Activated CD4-positive, alpha-beta T cell treated with anti-CD3 and anti-CD28 coated beads for 1 hour (primary cell): ENCODE measurements at places on chromosomes 5 and 9.

- no peak for DNase-seq
Measured at GRCh38 chr9:114275246-114276004, 47.5 kb upstream of the ORM1 start.

GRCh38 chr9:100459963-100460362 is 13.0 kb upstream of the TMEFF1 start:
- no peak for DNase-seq

- no peak for DNase-seq
Measured at GRCh38 chr5:139277171-139277570, 16.4 kb upstream of the MATR3 start.

DNA sequence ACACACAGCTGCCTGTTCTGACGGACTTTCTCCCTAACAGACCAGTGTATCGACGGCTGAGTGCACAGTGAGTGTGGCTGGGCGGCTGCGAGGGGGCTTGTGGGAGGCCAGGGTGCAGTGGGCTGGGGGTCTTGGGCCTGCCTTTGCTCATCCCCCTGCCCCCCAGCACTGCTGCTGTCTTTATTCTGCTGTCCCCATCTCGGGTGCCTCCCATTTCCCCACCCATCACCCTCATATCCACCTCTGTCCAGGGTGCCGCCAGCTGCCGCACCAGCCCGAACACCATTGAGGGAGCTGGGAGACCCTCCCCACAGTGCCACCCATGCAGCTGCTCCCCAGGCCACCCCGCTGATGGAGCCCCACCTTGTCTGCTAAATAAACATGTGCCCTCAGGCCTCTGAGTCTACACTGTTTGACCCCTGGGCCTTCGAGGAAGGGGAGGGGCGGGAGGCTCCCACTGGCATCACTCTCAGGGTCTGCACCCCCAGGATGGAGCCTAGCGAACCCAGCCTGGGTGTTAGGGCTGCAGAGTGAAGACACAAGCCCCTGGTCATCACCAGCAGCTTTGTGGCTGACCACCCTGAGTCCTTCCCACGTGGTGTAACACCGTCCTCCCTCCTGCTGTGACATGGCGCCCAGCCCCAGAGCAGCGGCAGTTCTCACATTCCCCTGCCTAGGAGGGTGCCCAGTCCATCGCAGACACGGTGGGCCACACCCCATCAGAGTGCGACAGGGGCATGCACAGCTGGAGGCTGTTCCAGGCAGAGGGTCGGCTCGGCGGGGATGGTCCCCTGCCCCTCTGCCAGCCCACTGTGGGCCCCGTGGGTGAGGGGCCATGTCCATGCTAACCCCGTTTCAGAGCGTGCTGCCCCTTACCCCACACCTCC is 4.0 kb downstream of the LCN2 start:
- DNase-seq: no peak

DNA sequence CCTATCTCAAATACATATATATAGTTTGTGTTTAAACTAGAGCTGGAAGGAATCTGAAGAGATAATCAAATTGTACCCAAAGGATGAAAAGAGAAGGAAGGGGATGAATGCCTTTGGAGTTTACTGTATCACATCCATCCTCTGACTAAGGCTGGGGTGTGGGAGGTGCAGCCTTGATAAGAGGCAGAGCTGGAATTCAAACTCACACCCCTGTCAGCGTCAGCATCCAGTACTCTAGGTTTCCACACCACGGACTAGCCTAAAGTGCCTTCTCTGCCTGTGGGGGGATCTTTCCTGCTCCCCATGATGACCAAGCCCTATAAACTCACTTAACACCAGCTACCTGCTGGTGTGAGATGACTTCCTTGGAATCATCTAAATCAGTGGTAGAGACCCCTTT is 48.1 kb downstream of the EPB41L4B start:
- DNase-seq: no peak

DNA sequence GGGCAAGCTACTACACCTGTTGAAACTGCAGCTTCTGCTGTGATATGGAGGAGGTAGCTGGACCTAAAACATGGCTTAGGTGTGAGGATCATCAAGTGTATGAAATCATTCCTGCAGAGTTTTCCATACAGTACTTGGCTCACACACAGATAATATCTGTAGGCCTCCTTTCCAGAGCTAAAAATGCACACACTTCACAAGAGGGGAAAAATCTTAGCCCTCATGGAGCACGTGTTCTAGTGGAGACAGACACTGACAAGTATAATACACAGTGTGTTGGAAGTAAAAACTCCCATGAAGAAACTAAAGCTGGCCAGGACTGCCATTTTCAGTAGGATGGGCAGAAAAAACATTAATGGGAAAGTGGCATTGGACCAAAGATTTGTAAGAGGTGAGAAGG is 216.7 kb downstream of the CTNND2 start:
- DNase-seq: no peak

DNA sequence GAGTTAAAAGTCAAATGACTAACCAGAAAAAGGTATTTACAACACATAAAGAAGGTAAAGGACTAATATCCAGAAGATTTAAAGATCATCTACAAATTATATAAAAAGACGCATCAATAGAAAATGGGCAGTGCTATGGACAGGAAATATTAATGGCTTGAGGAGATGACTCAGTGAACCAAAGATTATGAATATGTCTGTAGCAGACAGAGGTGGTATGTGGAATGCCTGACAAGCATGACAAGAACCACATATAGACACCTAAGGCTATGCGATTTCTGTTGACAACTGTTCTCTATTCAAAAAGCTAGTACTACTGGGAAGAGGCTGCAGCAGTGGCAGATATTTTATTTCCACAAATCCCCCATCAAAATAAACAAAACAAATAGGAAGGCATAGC is 177.0 kb upstream of the SH3GL2 start:
- DNase-seq: no peak

DNA sequence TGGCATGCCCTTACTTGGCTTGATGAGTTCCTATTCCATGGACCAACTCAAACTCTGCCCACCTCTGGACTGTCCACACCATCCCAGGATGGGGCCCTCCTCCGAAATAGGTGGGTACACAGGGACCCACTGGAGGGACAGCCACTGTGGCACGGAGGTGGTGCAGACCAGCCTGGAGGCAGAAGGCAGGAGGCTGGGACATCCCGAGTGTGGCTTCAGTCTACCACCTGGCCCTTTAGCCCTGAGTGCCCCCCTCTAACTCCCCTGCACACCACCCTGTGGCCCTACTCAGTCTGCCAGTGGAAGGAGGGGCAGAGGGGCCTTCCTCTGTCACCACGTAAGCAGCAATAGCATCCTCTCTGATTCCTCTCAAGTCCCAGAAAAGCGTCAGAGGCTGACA is 3.7 kb downstream of the IL3 start:
- DNase-seq: no peak

- no peak for DNase-seq
Measured at GRCh38 chr9:2039294-2040180, 24.4 kb downstream of the SMARCA2 start.

DNA sequence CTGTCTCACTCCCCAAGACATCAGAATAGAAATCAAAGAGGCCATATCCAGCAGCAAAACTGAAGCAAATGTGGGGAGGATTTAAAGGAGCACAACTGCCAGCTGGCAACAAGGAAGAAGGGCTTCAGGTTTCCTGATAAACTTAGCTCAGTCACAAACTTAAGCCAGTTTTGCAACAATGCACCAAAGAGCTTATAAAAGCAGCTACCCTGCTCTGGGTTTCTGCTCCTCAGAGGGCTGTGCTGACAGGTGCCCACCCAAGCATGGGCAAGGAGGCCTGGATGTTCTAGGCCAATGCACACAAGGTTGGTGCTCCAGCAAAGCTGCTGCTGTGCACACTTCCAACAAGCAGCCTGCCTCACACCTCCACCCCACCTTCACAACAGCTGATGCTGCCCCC is 132.9 kb downstream of the SIL1 start:
- no peak for DNase-seq

DNA sequence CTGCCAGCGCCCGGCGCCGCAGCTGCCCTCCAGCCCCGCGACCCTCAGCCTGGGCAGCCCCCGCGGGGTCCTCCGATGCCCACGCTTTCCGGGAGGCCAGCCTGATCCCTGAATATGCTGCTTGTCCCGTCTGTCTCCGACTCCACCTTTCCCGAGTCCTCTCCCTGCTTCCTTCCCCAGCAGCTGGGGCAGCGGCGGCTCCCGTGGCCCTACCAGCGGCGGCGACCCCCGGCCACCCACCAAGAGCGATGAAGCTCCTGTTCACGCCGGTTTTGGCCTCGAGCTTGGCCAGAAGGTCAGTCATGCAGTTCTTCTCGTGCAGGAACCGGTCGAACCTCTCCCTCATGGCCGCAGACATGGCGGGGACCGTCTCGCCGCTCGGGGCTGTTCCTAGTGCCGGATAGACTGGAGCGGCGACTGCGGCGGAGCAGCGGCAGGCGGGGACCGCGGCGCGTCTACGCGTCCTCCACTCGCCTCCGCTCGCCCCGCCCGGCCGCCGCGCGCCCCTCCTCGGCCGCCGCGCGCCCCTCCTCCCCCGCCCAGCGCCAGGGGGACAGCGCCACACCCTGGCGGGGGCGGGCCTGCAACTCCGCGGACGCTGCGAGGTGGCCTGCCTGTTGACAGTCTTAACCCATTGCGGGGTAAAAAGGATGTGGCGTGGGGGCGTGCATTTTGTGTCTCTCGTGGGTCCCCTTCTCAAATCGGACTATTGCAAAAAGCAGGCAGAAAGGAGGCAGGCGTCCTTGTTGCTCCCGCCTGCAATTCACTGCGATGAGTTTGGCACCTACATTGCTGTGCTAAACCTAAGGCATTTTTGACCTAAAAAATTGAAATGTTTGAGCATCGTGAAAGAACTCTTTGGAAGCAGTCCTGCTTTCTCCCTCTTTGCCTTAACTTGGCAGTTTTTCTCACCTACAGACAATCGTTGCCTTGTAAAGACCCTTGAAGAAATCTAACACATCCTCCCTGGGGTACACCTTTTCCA is at the start of gene REEP5:
TSS of gene REEP5 (minus strand) at position 395 of the 985 bp plus-strand sequence. CDS start at position 358, 37 bp downstream.
- DNase-seq: peak; percentile 75

- DNase-seq: no peak
Measured at GRCh38 chr5:6832994-6833393, 119.8 kb downstream of the TENT4A start.

DNA sequence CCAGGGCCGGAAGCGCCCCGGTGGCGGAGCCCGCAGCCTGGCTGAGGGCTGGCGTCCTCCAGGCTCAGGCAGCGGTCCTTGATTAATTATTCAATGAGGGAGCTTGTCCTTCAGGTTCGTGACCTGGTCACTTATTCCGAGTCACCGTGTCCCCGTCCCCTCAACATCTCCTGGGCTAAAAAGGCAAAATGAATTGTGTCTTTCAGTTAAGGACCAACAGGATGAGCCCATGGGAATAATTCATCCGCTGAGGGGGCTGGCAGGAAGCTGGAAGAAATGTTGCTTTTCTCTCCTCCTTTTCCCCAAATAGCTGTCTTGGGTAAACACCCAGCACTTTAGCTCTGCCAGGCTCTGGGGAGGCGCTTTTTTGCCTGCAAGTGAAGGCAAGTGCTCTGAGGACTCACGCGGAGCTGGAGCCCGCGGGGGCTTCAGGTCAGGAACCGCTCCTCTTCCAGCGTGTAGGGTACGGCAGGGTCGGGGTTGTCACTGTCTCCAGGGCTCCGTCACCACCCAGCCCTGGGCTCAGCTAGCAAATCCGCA is 13.1 kb downstream of the KCNT1 start:
- DNase-seq: no peak

DNA sequence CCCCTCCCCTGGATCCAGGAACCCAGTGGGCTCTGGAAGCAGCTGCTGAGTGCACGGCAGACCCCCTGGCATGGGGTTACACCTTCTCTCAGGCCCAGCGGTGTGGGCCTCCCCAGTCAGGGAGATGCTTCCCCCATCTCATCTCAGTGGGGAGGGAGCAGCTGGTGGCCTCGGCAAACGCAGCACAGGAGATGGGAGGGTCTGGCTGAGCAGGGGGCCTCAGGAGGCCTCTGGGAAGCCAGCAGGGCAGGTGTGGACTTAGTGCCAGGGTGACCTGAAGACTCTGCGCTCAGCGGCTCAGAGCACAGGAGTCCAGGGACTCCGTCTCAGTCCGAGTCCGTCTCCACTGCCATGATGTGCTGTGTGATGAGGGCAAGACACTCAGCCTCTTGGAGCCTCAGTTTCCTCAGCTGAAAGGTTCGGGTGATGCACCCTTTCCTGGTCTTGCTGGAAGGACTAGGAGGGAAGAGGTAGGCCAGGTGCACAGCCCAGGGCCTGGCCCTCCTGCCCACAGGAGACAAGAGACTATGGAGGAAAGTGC is 100.6 kb downstream of the GTF3C4 start:
- no peak for DNase-seq

GRCh38 chr9:91008568-91008967 is 206.9 kb downstream of the SYK start:
- no peak for DNase-seq

- DNase-seq: no peak
Measured at GRCh38 chr9:3675946-3676345, 150.1 kb upstream of the RFX3 start.

DNA sequence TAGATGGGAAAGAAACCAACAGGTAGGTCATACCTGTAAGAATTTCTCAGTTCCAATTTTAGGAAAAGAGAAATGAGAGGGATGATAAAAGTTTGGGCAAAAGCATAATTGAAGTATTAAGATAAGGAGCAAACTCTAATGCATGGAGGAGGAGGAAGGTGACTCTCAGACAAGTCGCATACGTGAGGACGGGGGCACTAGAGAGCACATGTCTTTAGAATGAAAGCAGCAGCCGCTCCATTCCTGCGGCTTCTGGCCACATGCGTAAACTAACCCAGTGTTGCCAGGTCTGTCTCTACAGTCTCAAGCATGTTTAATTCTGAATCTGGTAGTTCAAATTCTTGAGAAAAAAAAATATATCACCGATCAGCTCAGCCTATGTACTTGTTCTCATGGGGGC is 371.5 kb upstream of the SLC30A5 start:
- no peak for DNase-seq
